GM12891 (cell line): ENCODE measurements at places on chromosomes 4 and X.

DNA sequence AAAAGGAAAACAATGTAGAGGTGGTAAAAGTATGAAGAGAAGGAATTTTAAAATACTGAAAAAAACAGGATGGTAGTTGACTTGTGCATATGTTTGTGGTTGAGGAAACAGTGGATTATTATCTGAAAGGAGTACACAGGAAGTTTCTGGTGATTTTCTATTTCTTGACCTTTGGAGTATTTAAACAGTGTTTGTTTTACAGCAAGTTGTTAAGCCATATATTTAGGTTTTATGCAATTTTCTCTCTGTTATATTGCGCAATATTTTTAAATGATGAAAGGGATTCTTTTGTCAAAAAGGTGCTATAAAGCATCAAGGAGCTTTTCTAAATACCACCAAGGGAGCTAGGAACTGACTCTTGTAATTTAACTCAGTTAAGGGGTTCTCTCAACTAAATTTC lies 343.1 kb upstream of the MAOA start:
- DNase-seq: no peak

DNA sequence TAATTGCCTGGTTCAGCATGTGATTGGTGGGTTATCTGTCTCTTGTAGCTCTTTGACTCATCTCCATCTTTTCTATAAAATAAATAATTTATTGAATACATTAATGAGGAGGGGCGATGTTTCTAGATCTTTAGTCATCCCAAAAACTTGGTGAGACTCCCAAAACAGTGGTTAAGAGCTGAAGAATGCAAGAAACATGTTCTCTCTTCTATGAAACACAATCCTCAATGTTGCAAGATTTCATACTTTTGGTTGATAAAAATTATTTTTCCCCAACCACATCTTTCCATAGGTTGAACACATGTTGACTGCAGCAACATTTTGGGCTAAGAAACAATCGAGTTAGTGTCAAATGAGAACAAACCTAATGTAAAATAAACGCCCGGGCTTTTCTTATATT lies 1.2 kb upstream of the TMEM47 start:
- DNase-seq: no peak

DNA sequence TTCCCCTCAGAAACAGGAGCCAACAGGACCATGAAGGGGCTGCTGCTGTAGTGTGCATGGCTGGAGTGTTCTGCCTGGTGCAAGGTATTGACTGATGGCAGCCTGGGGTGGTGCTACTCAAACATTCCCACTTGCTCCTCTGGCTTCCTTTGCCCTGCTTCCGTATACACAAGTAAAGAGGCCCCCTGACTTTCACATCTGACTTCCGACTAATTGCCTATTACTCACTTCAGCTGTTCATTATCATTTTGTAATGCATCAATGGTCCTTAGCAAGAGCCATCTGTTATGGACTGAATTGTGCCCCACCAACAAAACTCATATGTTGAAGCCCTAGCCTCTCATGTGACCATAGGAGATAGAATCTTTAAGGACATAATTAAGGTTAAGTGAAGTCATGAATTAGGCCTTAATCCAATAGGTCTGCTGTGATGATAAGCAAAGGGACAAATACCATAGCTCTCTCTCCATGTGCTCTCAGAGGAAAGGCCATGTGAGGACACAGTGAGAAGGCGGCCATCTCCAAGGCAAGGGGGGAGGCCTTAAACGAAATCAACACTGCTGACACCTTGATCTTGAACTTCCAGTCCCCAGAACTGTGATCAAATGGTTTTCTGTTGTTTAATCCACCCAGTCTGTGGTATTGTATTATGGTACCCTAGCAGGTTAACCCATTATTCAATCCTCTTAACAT lies 122.5 kb upstream of the CLNK start:
- no peak for DNase-seq

GRCh38 chr4:152983774-152984411 lies 47.8 kb downstream of the FHDC1 start:
- DNase-seq: no peak

DNA sequence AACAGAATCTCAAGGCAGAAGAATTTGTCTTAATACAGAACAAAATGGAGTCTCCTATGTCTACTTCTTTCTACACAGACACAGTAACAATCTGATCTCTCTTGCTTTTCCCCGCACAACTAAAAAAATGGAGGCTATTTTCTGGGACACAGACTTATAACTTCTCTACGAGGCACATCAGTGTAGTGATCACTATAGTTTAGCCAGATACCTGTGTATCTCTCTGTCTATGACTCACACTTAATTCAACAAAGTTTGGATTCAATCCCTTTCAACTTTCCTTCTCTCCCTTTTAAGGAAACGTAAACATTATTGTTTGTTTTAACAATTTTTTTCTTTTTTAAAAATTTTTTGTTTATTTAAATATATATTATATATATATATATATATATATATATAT lies 29.4 kb downstream of the APELA start:
- no peak for DNase-seq
